ENCODE measurements at places on chromosomes 2 and 18.

DNA sequence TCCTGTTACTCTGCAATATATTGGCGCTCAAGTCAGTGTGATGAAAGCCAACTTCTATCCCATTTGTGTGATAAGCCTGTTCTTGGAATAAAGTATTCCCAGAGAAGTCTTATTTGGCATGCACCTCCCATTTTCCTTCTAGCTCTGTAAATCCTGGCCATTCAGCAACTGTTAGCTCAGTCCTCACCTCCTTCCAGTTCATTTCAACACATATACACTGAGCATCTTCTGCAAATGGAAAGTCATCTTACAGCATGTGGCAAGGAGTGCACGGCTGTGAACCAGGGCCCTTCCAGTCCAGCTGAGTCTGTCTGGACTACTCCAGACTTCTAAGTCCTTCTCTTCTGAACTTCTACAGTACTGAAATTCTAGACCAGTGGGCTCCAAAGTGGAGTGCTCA is 53.1 kb downstream of the SPATS2L start:
- DNase-seq = no peak

DNA sequence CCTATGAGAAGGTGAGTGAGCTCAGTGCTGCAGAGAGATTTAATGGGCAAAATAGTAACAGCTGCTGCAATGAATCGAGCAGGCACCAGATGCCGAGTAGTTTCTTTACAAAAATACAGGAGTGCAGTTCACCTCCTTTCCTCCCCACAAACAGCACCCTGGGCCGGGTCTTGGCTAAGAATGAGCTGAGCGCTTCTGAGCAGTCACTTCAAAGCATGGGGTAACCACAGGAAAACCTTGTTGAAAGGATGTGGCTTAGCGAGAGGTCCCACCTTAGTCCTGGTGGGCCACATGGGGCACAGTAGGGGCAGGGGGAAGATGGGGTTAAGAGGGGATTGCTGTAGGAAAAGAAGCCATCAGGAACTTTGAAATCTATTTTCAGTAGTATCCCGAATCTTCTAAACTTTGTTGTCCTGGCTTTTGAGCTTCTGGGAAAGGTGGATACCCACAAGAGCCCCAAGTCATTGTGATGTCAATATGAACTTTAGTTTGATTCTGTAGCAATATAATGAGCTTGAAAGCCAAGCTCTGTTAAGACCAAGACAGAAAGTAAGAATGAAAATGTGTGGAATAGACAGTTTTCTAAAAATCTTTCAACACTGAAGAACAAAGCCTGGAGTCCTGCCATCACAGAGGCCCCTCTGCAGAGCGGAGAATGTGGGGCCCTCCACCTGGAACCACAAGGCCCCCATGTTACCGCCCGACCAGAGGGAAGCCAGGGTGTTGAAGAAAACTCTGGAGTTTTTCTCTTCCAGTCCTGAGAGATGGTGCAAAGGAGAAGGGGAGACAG is 101.0 kb upstream of the ZNF236 start:
- no peak for DNase-seq

GRCh38 chr2:10786240-10786982 is 26.2 kb downstream of the PDIA6 start:
- DNase-seq = no peak

GRCh38 chr2:187502467-187502866 is 51.8 kb downstream of the TFPI start:
- DNase-seq = no peak

DNA sequence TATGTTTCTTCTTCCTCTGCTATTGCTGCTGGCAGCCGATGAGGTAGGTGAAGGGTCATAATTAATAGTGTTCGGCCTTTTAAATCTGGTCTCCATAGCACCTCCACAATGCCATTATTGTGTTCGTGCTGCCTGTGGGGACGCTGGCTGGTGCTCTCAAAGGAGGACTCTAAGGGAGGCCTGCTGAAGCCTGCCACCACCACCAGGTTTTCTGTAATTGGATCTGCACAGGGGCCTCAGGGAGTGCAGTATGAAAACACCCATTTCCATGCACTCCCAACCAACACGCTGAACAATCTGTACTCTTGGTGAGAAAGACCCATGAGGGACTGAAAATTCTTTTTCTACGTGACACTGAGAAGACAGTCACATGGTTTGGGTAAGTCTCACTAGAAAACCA is 17.6 kb upstream of the CLIP4 start:
- no peak for DNase-seq

GRCh38 chr18:66587430-66587829 is 16.5 kb downstream of the CDH19 start:
- DNase-seq = no peak

- DNase-seq = no peak
These were observed 418.7 kb upstream of the RGPD4 start for GRCh38 chr2:107407974-107408373.

DNA sequence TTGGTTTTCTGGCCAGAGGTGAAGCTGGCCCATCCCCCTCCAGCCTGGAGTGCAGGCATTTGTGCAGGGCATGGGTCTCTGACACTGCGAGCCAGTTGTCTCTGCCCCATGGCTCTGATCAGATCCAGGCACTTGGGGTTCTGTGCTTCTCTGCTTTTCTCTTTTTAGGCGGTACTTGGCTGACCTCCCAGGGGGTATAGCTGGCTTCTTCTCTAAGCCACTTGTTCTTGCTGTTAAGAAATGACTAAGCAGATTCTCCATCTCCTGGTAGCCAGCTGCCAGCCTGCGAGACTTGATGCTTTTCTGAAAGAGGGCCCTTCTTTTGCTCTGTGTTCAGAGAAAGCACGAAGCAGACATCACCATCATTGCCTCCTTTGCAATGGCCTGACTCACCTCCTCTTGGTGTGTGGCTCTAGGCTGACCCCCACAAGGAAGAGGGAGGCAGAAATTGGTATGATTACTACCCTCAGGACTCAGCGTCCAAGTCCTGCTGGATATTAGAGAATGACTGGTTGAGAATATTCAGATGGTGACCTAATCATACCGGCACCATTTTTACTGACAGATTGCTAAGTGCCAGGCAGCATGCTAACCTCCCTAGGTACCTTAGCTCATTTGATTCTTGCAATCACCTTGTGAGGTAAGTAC is 32.7 kb downstream of the TNP1 start:
- no peak for DNase-seq

- DNase-seq = no peak
These were observed 162.1 kb downstream of the MGAT5 start for GRCh38 chr2:134416018-134416417.

DNA sequence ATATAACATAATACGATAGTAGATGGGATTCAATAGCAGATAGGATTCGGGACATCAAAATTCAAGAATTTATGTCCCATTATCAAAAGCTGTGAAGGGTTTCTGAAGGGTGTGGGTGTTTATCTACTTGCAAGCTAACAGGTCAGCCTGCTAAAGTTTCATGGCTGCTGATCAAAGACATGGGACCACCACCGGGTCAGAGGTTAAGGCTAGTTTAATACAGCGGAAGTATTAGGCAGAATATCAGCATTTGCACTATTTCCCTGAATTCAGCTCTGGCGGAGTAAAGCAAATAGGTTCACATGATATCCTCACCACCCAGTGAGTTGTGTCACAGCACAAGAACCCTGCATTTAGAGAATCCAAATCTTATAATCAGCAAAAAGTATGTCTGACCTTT is 82.5 kb downstream of the DSEL start:
- DNase-seq = no peak

DNA sequence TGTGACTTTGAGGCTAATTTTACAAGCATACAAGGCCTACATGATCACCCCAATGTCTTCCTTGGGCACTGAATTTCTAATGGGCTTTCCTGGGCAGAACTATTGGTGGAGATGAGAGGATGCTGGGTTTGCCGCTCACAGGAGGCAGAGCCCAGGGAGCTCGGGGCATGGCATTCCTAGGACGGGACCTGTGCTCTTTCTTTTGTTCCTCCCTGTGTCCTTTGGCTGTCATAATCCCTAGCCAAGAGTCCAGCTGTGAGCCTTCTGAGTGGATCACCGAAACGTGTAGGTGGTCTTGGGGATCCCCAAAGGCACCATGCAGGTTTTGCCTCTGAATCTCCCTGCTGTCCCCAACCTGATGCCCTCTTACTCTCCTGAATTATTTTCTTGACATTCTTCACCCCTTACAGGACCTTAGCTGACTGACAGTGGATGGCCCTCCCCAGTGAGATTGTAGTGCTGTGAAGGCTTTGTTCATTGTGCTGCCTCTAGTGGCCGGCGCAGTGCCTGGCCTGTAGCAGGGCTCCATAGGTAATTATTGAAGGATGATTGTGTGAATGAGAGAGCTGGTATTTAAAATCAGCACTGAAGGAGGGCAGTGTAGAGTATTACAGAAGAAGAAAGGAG is 221.9 kb downstream of the ZNF407 start:
- no peak for DNase-seq

DNA sequence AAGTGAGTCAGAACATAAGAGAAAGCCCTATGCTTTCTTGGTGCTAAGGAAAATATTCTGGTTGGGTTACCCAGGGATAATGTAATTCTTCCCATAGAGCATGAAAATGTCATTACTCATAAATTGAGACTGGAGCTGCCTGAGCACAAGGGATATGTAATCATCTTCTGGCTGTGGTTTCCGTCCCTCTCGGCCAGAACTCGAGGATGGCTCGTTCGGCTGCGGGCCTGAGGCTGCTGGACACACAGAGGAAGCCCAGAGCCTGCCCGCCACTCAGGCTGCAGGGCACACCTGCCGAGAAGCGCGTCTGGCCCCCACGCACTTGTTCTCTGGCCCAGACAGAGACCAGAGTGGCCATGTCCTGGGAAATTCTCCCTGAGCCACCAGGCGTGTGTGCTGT is 104.9 kb downstream of the ASAP2 start:
- peak; percentile 32 for DNase-seq

GRCh38 chr2:209314653-209315052 is 109.2 kb upstream of the MAP2 start:
- no peak for DNase-seq

DNA sequence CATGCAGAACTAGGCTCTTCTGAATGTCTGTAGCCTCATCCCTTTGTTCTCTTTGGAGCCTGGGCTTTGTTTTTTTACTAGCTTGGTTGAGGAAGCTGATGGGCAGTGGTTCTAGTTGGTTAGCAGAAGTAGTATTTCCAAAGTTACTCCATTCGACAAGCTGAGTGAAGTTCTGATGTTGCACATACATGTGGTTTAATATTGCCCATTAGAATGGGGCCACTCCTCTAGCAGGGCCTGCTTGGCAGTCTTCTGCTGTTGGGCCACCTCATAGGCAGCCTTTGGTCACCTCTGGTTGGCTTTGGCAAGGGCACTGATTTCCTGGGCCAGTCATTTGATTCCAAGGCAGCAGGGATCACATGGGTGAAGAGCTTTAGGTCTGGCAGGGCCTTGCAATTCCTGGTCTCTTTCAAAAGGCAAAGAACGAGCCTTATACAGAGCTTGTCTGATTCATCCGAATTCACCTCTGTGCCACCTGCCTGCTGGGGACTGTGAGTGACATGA is 2.5 kb downstream of the RPIA start:
- no peak for DNase-seq

DNA sequence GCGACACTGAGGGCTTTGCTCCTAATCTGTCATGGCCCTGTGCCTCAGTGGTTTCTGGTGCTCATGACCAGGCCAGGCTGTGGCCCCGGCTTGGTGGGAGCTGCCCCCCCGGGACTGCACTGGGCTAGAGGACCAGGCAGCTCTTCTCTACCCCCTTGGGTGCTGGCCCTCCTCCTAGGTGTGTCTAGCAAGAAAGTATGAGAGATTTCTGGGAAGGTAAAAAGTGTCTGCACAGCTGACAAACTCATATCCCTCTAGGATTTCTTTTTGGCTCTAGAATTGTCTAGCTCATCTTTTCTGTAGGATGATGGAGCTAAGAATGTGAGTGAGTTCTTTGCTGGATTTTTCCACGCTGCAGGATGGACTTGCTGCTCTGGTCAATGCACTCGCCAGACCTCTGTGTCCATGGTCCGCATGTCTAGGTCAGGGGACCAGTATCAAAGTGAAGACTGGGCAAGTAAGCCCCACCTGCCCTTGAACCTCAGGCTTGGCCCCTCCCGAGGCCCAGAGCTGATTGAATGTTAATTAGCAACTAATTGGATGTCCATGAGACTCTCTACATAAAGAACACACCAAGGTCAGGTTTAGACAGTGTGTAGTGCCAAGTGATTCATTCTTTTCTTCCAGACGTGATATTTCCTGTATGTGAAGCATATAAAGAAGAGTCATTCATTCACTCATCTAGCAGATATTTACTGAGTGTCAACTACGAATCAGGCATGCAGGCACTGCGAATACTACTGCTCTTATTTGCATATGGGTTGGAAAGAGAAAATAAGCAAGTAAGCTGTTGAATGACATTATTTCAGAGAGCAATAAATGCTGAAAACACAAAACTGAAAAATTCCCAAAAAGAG is 15.6 kb upstream of the PSD4 start:
- DNase-seq = no peak

DNA sequence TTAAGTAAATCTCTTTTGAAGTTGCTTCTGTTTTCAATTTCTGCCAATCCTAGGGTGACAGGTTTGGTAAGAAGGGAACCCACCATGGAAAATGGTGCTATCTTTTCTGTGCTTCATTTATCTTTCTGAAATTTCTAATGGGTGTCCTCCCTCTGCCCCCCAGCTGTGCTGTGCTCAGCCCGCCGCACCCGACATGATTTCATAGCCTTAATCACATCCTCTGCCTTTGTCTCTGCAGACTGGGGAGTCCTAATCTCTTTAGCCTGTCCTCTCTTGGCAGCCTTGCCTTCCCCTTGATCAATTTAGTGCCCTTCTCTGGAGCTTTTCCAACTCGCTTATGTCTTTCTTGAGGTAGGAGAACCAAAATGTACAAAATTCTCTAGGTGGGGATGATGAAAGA is 49.3 kb downstream of the DNMT3A start:
- no peak for DNase-seq

- DNase-seq = no peak
These were observed 103.1 kb downstream of the SH3BP4 start for GRCh38 chr2:235054919-235055318.

DNA sequence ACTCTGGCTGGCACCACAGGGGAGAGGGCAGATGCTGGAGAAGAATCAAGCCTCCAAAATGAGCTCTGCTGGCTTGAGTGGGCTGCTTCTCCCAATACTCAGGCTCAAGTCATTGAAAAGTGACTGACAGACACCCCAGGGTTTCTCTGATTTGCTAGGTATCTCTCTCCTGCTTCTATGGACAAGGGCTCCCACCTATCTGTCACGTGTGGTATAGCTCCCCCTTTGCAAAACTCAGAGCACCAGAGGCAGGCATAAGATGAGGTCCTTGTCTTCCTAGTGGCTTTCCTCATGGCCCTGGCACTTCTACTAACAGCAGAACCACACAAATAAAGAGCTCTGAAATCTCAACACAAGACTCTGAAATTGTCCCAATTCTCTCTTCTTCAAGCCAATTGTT is 105.2 kb downstream of the GALNT14 start:
- no peak for DNase-seq

- DNase-seq = no peak
These were observed 74.6 kb downstream of the CLHC1 start for GRCh38 chr2:55157474-55157884.

GRCh38 chr2:65228263-65228750 is 676 bp downstream of the ACTR2 start:
- no peak for DNase-seq

- no peak for DNase-seq
These were observed 51.2 kb downstream of the CHMP3 start for GRCh38 chr2:86512034-86512433.

GRCh38 chr2:203623661-203624060 is 82.8 kb upstream of the CD28 start:
- DNase-seq = no peak

GRCh38 chr18:13273800-13274199 is 55.2 kb downstream of the LDLRAD4 start:
- DNase-seq = no peak

All from retina (tissue), 1 donor.